ENCODE measurements at places on chromosomes 16 and 17. TPM values are rescaled to one million over a fixed set of nuclear protein-coding genes. Genes with fewer than 3 reads are reported as not detected.

EXOC3L1 gene
- total RNA-seq = 0.86 TPM

ATF7IP2 gene
- 15.5 TPM for total RNA-seq

ASPHD1 gene
- total RNA-seq = 7.8 TPM

PRAC2 gene
- not detected for total RNA-seq

KAT8 gene
- total RNA-seq = 70.3 TPM

KCNH4 gene
- not detected for total RNA-seq

HIRIP3 gene
- total RNA-seq = 20.9 TPM

DNA sequence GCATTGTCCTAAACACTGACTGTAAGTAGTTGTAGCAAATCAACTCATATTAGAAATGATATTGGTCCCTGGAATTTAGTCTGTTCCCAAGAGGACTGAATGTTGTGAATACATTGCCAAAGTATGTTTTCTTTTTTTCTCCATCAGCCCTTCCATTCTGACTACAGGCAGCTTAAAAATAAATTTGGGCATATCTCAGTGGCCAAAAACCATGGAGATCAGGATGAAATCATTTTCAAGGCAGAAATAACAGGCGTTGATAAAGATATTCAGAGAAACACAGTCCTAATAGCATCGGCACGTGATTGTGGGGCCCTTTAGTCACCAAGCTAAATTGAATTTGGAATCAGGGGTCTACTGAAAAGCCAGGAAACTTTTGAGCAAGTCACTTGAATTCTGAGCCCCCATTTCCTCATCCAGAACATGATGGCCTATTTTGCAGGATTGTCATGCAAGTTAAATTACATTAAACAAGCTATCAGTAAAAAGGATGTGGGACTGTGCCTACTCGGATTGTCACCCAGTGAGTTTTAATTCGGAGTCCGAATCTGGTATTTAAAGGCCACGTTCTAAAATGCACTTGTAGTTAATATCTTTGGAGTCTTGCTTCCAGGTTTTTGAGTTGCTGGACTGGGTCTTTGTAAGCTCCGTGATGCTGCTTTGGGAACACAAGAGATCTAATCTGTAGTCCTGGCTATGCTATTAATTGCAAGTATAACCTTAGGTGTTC, 17.1 kb downstream of the HLF start:
- no peak for DNase-seq

GRCh38 chr17:73349138-73349537, 37.3 kb upstream of the CDC42EP4 start:
- DNase-seq = no peak

GRCh38 chr17:48819466-48819865, 2.4 kb upstream of the TTLL6 start:
- DNase-seq = no peak

GRCh38 chr17:73628642-73629552, 15.3 kb downstream of the SDK2 start:
- DNase-seq = no peak

GRCh38 chr17:47066841-47067682, 88.0 kb upstream of the RPRML start:
- peak; percentile 75 for DNase-seq

- no peak for DNase-seq
Measured at GRCh38 chr16:68488554-68488953, 40.2 kb upstream of the SMPD3 start.

DNA sequence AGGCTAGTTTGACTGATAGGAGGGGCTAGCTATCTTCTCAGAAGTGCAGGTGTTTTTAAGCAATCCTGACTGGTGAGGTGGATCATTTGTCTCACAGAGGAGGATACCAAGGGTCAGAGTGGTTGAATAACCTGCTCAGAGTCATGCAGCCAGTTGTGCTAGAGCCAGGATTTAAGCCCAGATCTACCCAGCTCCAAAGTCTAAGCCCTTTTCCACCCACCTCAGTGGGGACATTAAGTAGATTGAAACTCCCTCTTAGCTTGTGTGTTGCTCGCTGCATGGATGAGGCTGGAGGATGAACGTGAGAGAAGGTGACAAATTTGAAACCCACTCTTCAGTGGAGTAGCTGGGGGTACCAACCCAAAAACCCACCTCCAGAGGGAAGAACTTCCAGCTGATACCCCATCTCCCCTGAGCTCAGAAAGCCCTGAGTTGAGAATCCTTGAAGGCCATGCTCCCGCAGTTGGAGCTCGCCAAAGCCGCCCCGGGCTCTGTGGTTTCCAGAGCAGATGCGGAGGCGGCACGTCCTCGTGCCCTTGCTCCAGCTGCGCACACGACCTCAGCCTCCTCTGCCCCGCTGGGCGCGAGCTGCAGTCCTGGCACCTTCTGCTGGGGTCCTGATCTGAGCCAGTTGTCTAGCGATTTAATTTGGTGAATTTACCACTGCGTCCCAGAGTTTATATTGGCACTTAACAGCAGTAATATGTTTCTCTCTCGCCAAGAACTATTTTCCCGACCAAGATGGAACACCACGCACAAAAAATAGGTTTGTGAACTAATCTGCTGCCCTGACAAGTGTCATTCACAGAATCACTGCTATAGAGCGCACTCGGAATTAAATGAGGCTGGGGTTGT, 159.5 kb downstream of the CCDC182 start:
- DNase-seq = no peak

- DNase-seq = no peak
Measured at GRCh38 chr16:83934684-83934977, 18.4 kb upstream of the OSGIN1 start.

Data from type B pancreatic cell (in vitro differentiated cells).